ENCODE measurements at places on chromosomes 2 and 18.

DNA sequence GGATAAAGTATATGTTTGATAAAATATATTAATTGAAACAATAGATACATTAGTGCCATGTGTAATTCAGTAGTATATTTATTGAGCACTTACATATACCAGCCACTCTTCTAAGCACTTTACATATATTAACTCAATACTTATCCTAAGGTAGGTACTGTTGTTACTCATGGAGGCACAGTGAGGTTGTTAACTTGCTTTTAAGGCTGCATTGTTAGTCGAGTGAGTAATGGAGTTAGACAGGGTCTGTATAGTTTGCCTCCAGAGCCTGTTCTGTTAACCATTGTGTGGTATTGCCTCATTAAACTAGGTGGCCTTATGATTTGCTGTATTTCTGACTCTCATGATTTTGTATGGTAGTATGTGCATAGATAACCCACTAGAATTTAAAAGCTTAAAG lies 44.2 kb downstream of the LCLAT1 start:
- DNase-seq: no peak

- no peak for DNase-seq
Observed at GRCh38 chr18:70333757-70334156, 44.9 kb downstream of the SOCS6 start.

DNA sequence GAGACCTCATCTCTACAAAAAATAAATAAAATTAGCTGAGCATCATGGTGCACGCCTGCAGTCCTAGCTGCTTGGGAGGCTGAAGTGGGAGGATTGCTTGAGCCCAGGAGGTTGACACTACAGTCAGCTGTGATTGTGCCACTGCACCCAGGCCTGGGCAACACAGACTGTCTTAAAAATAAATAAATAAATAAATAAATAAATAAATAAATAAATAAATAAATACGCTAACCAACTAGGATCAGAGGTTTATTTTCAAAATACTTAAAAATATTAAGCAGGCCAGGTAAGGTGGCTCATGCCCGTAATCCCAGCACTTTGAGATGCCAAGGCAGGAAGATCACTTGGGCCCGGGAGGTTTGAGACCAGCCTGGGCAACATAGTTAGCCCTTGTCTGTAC lies 63.6 kb downstream of the KCNG3 start:
- DNase-seq: no peak

- no peak for DNase-seq
Observed at GRCh38 chr2:185279999-185280398, 458.6 kb upstream of the FSIP2 start.

- no peak for DNase-seq
Observed at GRCh38 chr18:44799382-44799906, 118.8 kb downstream of the SETBP1 start.

DNA sequence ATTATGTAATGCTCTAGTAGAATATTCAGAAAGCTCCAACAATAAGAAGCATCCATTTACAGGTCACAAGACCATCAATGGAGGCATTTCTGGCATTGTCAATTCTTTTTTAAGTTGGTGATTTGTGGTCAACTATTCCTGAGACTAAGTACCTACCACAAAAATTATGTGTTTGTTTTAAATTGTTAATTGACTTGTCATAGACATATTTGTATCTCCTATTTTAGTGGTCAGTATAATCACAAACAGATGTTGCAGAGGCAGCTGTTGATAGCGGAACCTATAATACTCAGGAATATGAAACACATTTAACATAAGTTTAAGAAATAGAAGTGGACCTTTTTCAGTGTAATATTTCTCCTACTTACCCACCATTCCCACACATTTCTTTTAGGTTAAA lies 430.1 kb downstream of the CCDC85A start:
- no peak for DNase-seq

- DNase-seq: no peak
Observed at GRCh38 chr18:70132999-70133398, 72.5 kb downstream of the RTTN start.

DNA sequence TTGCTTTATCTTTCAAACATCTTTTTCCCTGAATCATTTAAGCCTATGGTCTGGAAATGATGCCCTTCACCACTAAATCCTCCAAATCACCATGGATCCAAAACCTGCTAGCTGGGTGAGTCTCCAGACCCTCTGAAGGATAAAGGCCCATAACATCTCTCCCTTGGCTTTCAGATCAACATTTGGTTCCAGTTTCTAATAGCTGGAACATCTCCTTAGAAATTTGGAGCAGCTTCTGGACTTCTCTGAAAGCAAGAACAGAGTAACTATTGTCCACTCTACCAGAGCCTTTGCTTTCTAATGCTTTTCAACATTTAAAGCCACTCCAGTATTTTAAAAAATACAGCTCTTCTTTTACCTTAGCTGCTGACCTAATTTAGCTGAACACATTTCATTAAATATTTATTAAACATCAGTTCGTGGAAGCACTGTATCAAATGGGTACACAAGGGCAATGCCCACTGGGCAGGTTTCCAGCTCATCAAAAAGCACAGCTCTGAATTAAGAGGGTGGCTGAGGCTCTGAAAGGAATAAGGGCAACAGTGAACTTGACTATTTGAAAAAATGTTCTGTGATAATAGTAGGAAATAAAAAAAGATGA lies 75.3 kb downstream of the GALNT3 start:
- no peak for DNase-seq

GRCh38 chr2:30765876-30766470 lies 41.3 kb downstream of the CAPN13 start:
- no peak for DNase-seq

DNA sequence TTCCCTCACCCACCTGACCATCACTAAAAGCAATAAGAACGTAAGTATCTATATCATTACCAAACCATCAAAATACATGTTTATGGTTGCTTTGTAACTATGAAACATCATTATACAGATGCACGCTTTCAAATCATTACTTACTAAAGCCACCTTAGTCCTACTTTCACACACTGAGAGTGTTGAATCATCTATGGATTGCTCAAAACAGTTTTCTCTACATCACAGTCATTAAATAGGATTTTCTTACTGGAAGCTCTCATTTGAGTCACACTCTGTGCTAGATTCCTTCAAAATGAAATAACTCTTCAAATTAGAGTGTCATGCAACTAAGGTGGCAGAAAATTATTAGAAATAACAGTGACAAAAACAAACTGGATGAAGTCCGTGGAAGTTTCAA lies 878.4 kb downstream of the CPS1 start:
- DNase-seq: no peak

GRCh38 chr2:184743096-184743495 lies 144.8 kb downstream of the ZNF804A start:
- no peak for DNase-seq

GRCh38 chr2:122326471-122326870 lies 571.0 kb downstream of the TSN start:
- no peak for DNase-seq

- DNase-seq: no peak
Observed at GRCh38 chr2:119071476-119071875, 87.1 kb downstream of the C1QL2 start.

GRCh38 chr2:150234787-150235446 lies 252.6 kb downstream of the RND3 start:
- no peak for DNase-seq

- DNase-seq: no peak
Observed at GRCh38 chr18:34292594-34292993, 67.9 kb upstream of the NOL4 start.

GRCh38 chr2:198165289-198165688 lies 360.9 kb downstream of the PLCL1 start:
- DNase-seq: no peak

DNA sequence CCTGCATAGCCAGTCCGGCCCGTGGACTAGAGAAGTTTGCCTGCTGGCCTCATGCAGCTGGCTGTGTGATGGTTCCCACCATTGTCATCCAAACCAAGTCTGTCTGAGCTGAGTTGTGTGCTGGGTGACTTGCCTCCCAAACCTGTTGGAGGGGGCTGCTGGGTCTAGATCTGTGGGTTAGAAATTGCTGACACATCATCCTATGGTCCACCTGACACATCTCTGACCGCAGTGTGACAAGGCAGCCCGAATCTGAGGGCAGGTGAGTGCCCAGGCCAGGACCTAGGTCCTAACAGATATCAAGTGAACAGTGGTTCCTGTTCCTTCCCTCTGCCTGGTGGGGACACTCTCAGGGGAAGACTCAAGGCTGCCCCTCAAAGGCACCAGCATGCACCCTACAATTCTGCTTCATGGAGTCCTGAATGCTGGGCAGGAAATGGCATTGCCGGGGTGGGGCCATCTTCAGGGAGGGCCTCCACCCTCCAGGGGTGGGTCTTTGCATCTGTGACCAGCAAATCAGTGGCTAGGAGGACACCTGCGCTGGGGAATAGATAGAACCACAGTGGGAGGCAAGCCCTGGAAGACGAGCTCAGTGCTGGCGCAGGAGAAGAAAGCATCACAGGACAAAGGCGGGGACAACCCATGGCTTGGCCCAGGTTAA lies 117.9 kb upstream of the ID2 start:
- no peak for DNase-seq

GRCh38 chr2:119253114-119253702 lies 29.6 kb downstream of the STEAP3 start:
- DNase-seq: no peak

GRCh38 chr2:238684362-238685326 lies 163.2 kb upstream of the TWIST2 start:
- no peak for DNase-seq

DNA sequence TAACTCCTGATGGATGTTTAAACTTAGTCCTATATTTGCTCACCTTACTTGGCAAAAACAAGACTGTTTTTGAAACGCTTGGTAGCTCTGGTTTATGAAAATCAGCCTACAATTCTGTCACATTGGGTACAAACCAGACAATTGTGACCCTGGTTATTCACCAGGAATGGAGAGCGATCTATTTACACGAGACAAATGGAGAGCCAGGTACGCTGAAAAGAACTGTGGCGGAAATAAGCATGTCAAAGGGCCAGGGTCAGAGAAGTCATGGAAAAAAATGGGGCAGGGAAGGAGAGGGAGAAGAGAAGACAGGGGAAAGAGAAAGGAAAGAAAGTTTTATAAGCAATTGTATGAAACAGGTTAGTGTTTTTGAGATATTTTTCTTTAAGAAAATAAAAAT lies 119.5 kb upstream of the ZFP36L2 start:
- DNase-seq: no peak

GRCh38 chr18:21571772-21572171 lies 28.7 kb downstream of the ESCO1 start:
- no peak for DNase-seq

DNA sequence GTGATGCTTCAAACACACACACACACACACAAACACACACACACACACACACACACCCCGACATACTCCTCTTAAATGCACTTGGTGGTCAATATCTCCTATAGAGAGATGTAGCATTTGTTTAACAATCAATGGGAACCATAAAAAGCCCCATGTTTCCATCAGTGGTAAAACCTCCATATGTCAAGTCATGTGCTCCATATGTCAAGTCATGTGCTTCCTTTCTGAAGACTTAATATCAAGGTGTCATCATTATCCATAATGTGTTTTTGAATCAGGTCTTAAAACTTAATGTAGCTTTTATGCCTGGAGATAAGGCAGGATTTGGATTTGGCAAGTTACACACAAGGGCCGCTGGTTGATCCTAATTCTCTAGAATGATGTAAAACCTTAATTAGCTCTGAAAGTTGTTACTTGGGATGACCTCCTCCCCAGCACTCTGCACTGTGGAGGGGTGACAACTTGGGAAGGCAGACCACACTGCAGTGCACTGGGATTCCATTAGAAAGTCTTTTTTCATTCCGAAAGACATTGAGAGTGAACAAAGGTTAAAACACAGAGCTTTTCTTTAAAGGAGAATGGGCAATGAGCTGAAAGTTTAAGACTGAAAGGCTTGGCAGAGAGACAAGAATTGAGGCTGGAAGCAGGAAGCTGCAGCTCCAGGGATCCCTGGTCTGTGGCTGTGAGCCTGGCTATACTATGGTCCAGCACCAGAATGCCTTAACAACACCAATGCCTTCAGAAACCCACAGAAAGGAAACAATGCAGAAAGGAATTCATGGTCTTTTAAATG lies 26.4 kb downstream of the ALK start:
- no peak for DNase-seq

DNA sequence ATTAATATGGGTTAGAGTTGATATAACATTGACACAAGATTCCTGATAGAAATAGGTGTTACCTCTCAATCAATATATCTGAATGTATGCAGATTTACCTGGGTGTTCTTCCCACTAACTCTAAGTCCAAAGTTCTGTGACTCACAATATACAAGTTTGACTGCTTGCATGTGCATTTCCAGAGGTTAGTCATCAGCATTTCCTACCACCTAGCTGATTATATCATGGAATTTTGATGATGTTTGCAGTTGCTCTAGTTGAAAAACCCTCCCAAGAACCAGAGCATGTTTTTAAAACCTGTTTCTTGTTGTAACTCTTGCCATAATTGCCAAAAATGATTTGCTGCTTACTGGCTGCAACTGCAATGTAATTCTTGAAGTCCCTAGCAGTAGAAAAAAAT lies 15.0 kb upstream of the DSG1 start:
- DNase-seq: no peak

DNA sequence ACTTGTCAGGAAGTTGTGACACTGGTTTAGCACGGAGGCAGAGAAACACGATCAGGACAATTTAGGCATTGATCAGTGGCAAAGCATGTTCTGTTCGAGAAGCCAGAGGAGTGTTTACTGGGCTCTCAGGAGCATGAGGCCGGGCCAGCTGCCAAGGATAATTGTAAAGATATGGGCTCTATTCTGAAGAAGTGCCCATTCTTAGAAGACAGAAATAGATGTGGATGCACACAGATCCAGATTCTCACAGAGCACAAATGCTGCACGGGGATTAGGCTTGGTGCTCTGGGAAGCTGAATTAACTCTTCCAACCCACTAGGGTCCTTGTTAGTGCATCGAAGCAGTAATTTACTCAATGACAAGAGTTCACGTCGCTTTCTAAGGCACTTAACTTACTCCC lies 16.2 kb downstream of the AFF3 start:
- DNase-seq: no peak

DNA sequence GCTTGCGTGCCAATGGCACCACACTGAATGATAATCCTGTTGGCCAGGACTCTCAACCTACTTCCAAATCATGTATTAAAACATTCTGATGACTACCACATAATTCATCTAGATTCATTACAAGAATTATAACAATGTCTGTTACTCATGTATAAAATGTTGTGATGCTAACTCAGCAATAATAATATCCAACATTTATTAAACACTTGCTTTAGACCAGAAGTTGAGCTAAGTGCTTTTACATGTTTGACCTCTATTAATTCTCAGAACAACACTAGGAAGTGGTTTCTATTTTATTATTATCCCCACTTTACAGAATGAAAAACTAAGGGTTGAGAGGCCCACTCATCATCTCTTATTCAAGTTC lies 178.4 kb downstream of the LNPK start:
- no peak for DNase-seq

GRCh38 chr2:173990245-173990644 lies 25.1 kb upstream of the SP3 start:
- no peak for DNase-seq

All from stimulated activated CD8-positive, alpha-beta memory T cell treated with anti-CD3 and anti-CD28 coated beads, Interleukin-15, amount 100 ng/mL, for 24 hours (primary cell).